ENCODE measurements at places on chromosomes 1 and 21.

- DNase-seq: no peak
Observed at GRCh38 chr21:44485796-44486195, 30.5 kb downstream of the LRRC3 start.

GRCh38 chr1:4951601-4952000, 297.2 kb downstream of the AJAP1 start:
- DNase-seq: no peak

GRCh38 chr1:19467199-19468187, 17.8 kb downstream of the CAPZB start:
- DNase-seq: no peak

DNA sequence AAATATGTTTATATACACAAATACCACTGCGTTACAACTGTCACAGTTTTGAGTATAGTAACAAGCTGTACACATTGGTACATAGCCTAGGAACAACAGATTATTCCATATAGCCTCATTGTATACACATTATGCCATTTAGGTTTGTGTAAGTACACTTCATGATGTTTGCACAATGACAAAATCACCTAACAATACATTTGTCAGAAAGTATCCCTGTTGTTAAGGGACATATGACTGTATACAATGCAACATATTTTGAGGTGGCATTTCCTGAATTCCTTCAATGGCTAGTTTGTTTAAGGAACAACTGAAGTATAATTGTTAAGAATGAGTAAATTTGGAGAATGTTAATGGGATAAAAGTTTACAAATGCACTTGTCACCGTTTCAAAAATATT, 19.0 kb downstream of the PLPPR5 start:
- DNase-seq: no peak

DNA sequence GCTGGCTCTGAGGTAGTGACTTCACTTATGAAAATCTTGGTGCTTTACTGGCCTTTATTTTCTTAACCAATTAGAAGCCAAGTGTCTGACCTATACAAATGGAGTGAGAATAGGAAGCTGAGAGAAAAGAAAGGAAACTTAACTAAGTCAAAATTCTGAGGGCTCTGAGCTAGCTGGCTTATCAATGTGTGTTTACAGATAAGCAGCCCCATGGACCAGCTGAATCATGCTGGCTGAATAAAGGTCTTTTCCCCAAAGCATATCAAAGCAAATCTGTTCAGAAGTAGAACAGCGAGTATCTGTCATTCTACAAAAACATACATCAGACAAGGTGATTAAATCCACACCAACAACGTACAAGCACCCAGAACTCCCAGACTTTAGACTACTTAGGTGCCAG, 117.2 kb downstream of the BRINP2 start:
- DNase-seq: no peak

DNA sequence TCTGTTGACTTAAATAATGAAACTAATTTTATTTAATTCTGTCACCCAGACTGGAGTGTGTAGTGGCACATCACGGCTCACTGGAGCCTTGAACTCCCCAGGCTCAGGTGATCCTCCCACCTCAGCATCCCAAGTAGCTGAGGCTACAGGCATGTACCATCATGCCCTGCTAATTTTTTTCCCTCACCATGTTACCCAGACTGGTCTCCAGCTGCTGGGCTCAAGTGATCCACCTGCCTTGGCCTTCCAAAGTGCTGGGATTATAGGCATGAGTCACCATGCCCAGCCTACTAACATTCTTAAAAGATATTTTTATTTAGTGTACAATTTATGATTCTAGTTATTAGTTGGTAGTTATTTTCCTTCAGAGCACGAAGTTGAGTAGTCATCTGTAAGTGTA, 49.5 kb downstream of the NRDC start:
- no peak for DNase-seq

All from NCI-H524 (cell line).